SK-MEL-5 (cell line): ENCODE measurements at places on chromosomes 4 and X.
A peak's percentile ranks its signal among the peaks of the same experiment; 100 is the strongest.

- DNase-seq: no peak
Observed at GRCh38 chr4:94665500-94666404, 92.0 kb upstream of the BMPR1B start.

- DNase-seq: no peak
Observed at GRCh38 chr4:25107827-25108516, 52.3 kb downstream of the SEPSECS start.

DNA sequence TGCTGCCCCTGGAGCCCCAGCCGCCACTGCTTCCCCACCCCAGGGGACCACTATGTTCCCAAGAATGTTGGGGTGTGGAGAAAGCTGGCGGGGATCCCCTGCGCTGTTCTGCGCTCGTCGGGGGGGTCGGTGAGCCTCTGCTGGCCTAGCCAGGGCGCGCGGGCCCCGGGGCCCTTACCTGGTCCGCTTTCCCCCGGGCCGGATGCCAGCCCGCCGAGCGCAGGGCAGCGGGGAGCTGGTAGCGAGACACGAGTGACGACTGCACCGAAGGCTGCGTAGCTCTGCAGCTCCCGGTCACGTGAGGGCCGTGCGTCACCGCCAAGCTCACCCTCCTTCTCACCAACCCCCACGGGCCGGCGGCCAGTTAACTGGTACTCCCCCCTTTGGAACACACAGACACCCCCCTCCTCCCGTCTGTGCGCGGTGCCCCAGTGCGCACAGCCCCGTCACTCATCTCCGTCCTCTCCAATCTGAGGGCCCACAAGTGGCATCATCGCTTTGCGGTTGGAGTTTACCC is at the start of gene BEX1:
Gene BEX1, minus strand, starts transcription at position 254 of the 517 bp plus-strand sequence. CDS start 897 bp downstream, outside the sequence.
- peak; percentile 7 for DNase-seq

GRCh38 chrX:79270401-79270800 is 96.7 kb downstream of the ITM2A start:
- peak; percentile 46 for DNase-seq

- DNase-seq: peak; percentile 69
Observed at GRCh38 chr4:23717528-23718248, 172.2 kb downstream of the PPARGC1A start.

DNA sequence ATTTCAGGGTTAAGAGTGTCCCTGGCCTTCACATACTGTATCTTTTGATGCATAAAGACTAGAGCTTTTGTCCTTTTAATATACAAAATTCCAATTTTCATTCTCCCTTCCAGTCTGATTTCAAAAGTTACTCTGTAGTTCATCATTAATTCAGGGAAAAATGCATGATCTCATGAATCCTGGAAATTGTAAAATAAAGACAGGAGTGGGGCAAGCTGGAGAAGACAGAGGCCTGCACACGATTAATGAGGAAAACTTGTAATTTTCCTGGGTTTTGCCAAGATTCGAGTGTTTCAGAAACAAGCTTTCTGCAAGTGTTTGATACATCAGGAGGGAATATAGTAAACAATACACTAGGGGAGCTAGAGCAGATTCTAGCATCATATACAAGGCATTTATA is 947.9 kb downstream of the FAT4 start:
- no peak for DNase-seq

- DNase-seq: peak; percentile 65
Observed at GRCh38 chr4:142549726-142550463, 296.2 kb downstream of the INPP4B start.

GRCh38 chr4:90990284-90990683 is 863.1 kb downstream of the CCSER1 start:
- DNase-seq: no peak

GRCh38 chr4:77127837-77128621 is 29.0 kb upstream of the CCNG2 start:
- DNase-seq: no peak

DNA sequence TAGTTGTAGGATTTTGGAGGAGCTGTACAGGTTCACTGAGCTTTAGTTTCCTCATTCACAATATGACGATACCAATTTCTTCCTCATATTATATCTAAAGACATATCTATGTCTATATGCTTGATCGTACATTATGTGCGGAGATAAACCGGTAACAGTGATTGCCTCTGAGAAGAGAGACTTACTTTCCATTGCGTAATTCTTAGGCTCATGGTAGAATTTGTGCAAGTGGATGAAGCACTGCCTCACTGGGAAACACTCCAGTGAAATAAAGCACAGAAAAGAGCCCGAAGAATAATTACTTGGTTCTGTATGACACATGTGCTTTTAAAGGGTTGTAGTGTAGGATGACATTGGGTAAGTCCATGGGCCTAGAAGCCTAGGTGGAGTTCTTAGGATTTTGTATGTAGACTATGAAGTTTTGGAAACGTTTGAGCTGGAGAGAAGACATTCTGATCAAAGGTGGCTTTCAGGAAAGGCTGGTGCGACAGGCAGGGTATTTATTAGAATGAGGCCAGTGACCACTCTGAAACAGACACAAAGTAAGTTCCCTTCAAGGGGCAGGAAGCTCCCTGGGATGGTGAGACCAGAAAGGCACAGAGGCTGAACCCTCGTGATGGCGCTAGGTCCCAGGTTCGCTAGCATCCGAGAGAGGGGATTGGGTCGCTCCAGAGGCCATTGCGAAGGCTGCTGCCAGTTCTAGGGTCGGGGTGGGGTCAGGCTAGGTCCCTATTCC is 649 bp upstream of the VBP1 start:
- no peak for DNase-seq

DNA sequence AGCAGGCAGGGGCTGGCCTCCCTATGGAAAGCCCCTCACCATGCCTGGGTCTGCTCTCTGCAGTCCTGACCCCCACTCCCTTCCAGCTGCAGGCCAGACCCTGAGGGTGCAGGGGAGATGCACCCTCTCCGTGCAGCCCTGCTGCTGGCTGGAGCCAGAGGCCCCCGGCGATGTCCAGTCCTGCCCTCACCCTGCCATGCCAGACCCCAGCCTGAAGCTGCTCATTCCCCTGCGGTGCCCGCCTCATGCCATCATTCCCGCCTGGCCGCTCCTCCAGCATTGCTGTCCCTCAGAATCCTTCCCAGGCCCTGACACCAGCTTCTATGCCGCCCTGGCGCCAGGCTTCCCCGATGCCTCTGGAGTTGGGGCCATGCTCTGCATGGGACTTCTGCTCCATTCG is 72.4 kb downstream of the SORCS2 start:
- DNase-seq: no peak

- DNase-seq: no peak
Observed at GRCh38 chrX:47583240-47583861, 1.1 kb downstream of the TIMP1 start.

- peak; percentile 67 for DNase-seq
Observed at GRCh38 chrX:140572724-140573123, 67.9 kb upstream of the SOX3 start.

DNA sequence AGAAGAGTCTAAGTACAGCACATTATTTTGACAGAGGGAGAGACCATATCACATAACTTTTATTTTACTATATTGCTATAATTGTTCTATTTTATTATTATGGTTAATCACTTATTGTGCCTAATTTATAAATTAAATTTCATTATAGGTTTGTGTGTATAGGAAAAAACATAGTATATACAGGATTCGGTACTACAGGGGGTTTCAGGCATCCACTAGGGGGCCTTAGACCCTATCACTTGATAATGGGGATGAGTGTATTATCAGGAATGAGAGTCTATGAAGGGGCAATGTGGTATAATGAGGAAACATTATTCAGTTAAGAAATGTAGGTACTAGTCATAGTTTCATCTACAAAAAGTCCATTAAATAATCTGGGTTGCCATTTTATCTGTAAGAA is 833.1 kb downstream of the C4orf33 start:
- DNase-seq: peak; percentile 40

GRCh38 chr4:145285928-145286327 is 105.5 kb upstream of the OTUD4 start:
- DNase-seq: no peak

DNA sequence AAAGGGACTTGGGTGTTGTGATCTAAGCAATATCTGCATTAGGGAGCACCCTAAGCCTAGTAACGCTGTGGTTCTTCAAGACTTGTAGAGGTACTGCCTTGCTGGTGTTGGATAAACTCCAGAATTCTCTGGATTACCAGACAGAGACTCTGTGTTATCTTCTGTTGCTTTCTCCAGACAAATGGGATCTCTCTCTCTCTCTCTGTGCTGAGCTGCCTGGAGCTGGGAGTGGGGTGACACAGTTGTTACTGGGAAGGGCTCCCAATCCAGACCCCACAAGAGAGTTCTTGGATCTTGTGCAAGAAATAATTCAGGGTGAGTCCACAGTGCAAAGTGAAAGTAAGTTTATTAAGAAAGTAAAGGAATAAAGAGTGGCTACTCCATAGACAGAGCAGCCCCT is 48.8 kb downstream of the MCUB start:
- no peak for DNase-seq

GRCh38 chr4:33959519-33959918 is 2284.8 kb downstream of the ARAP2 start:
- no peak for DNase-seq

DNA sequence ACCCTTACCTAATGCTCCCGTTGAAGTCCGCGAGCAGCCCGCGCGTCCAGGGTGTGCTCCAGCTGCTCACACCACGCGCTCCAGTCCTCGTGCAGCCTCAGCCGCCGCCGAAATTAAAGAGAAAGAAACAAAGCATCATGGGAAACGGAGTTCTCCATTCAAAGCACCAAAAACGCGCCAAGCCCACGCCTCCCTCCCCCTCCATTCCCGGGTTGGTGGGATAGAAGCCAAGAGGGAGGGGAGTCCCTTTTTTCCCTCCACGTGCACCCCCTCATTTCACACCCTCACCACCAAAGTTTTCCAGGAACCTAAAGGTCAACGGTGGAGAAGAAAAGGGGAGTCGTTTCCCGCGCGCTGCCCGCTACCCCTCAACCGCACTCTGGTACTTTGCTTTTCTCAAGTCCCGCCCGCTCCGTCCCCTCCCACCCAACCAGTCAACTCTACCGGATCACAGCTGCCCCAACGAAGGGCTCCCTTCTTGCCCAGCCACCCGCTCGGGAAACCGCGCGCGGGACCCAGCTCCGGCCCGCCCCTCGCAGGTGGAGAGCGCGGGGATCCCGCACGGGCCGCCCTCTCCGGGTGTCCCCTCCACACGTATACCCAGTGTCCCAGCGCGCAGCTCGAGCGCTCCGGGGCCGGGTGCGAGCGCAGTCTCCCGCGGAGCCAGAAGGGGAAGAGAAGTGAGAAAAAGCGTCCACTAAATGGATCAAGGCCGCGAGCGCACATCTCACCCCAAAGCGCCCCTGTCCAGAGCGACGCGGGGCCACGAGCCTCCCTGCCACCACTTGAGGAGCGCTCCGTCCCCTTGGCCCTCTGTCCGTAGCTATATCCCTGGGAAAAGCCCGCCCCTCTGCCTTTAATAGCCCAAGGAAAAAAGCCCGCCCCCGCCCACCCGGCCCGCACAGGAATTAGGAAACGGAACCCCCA is 65.1 kb upstream of the CCDC160 start:
- DNase-seq: no peak

DNA sequence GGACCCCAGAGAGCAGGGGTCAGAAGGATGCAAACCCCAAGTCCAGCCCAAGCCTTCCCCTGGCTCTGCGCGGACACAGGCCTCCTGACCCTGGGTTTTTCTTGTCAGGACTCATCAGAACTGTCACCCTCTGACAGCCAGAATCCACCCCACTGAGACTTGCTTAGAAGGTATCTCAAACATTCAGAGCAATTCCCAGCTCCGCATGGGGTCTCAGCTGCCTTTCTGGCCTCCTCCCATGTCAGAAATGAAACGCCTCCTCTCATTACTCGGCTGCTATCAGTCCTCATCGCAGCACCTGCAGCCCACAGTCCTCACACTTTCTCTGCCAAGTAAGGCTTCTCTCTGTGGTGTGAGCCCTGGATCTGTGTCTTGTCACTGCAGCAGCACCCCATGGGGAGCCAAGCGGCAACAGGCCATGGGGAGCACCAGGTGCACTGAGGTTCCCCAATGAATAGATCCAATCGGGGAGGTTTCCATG is 97.8 kb downstream of the WFS1 start:
- no peak for DNase-seq

- no peak for DNase-seq
Observed at GRCh38 chr4:80425124-80426100, 89.9 kb downstream of the CFAP299 start.

DNA sequence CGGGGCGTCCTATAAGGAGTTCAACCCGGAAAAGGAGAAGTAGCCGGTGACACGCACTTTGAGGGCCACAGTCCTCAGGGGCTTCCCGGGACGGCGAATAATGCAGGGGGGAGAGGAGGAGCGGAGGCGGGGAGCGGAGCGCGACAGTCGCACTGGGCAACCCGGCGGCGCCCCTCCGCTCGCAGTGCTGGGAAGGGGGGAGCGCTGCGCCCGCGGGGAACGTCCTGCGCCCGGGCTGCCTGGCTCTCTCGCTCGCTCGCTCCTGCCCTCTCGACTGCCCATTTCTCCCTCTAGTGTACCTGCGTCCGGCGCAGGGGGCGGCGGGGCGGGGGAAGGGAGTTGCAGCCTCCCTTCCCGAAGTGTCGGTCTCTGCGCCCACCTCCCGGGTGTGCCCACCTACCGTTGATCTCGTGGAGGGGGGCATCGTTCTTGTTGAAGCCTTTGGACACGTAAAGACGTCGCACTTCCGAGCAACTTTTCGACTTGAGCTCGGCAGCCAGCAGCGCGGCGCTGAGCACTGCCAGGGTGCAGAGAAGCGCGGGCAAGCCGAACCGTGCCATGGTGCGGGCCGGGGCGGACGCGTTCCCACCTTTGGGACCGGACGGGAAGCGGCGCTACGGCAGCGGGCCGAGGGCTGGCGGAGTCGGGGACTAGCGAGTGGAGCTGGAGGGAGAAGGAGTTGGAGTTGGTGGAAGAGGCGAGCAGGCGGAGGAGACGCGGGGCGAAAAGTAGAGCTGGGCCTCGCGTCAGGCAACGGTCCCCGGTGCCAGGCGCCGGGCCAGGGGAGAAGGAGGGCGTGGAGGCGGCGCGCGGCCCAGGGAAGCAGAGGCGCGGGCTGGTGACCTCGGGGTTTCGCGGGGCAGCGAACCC is 648 bp downstream of the GPC4 start:
- DNase-seq: no peak

DNA sequence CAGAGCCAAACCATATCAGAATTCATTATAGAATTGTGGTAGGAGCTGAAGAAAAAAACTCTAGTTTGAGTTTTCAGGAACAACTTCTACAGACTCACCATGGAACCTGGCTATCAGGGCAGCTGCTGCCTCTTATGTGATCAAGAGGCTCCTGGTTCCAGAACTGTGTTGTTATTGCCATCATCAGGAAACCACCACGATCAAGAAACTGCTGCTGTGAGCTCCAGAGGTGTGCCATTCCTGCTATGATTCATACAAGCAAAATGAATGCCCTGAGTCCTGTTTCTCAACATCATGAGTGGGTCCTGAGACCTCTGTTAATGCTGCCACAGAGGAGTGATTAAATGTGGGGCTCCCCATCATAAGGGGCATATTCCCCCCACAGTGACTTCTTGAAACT is 43.7 kb downstream of the TASL start:
- DNase-seq: no peak

- no peak for DNase-seq
Observed at GRCh38 chr4:141815646-141816045, 179.3 kb downstream of the IL15 start.

- no peak for DNase-seq
Observed at GRCh38 chr4:168887809-168888208, 122.2 kb downstream of the CBR4 start.
